Hematopoietic multipotent progenitor cell (in vitro differentiated cells): ENCODE measurements at places on chromosomes 1 and 21.

GRCh38 chr1:32885676-32886003 lies 651 bp upstream of the HPCA start:
- DNase-seq, result no peak

GRCh38 chr1:203467550-203467921 lies 8.1 kb upstream of the PRELP start:
- DNase-seq, result no peak

- no peak for DNase-seq
Measured at GRCh38 chr1:95086949-95087533, 14.3 kb upstream of the ALG14 start.

- DNase-seq, result peak; percentile 85
Measured at GRCh38 chr1:209692745-209693504, 11.7 kb upstream of the HSD11B1 start.

DNA sequence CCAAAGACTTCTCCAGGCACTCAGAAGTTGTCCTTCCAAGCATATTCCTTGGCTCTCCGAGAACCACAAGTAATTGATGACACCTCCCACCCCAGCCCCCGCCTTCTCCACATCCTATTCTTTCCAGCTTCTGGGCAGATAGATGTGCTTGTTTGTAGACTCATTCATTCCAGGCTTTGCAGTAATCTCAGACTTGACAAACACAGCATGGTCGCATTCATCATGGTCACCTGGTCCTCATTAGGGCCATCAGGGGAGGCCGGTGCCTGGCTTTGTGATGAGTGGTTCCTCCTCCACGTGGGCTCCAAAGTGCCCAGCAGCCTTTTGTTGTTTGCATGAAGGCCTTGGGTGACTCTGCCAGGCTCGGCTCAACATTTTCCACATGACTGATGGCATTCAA lies 28.5 kb upstream of the KCNE2 start:
- no peak for DNase-seq

GRCh38 chr21:41066086-41066938 lies 101.6 kb upstream of the BACE2 start:
- DNase-seq, result no peak

- DNase-seq, result no peak
Measured at GRCh38 chr1:247370786-247371732, 39.4 kb upstream of the ZNF496 start.

DNA sequence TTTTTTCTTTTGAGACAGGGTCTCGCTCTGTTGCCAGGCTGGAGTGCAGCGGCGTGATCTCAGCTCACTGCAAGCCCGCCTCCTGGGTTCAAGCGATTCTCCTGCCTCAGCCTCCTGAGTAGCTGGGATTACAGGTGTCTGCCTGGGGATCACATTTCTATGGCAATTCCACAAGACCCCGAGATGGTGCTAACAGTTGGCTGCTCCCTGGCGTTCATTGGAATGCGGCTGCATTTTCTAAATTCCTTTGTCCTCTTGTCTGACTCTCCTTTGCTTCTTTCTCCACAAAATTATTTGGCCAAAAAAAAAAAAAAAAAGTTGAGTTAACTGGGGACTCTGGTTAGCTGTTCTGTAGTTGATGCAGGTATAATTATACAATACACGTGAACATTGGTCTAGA lies 176.4 kb downstream of the ETS2 start:
- DNase-seq, result no peak

- DNase-seq, result no peak
Measured at GRCh38 chr1:76374086-76374485, 299.5 kb downstream of the ST6GALNAC3 start.
